ENCODE measurements at places on chromosomes 7 and 10.

DNA sequence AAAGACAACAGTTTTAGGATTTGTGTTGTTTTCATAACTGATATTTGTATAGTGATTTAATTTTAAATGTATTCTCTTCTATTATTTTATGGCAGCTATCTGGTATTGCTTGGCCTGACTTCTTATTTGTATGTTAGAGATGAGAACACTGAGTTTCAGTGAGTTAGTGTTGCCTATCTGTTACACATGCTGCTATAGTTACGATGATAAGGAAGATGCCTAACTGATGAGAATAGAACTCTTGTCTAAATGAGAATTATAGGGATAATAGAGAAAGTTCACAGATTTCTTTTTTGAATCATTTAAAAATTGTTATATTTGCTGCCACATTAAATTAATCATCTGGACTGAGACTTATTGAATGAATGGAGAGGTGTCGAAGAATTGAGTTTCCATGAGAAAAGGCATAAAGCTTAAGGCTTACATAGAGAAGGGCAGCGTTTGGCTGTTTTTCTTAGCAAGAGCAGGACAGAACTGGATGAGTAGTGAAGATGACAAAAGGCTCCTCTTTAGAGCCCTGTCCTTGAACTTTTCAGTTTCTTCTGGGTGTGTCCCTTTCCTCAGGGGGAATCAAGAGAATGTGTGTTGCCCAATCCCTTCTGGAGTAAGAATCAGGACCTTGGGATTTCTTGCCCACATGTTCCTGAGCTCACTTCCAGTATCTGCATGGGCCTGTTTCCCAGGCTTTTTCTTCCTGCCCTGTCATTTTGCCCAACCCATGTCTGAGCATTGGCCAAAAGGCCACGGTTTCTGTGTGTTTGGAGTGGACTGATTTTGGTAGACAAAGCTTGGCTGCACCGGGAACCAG, 195.6 kb upstream of the CSTF2T start:
- DNase-seq, result no peak

DNA sequence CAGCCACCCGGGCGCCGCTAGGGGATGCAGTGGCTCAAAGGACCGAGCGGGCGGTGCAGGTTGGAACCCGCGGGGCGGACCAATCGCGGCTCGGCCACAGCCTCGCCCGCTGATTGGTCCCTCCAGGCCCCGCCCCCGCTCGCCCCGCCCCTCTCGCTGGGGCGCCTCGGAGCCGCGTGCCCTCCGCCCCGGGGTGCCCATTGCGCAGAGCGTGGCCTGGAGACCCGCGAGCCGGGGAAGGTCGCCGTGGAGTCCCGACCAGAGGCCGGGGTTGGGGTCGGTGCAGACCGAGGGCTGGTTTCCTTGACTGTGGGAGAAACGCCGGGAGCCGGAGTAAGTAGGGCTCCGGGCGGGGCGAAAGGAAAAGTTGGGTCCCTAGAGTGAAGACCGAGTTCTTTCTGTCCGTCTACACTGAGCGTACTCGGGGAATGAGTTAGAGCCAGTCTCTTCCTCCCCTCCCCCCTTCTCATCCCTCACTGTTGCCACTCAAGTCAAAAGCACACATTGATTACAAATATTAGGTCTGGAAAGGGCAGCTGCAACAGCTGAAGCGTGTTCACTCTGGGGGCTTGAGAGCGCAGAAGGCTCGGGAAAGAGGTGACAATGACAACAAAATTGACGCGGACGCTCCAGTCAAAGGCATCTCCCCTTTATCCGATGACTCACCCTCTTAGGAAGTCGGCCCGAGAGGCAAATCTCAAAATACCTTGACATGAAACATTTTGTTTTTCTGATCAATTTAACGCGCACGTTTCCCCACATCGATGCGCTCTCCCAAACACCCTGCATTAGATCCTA, 843 bp upstream of the GATA3 start:
- peak; percentile 0 for DNase-seq

GRCh38 chr7:10934292-10934691, 39.4 kb upstream of the PHF14 start:
- no peak for DNase-seq

DNA sequence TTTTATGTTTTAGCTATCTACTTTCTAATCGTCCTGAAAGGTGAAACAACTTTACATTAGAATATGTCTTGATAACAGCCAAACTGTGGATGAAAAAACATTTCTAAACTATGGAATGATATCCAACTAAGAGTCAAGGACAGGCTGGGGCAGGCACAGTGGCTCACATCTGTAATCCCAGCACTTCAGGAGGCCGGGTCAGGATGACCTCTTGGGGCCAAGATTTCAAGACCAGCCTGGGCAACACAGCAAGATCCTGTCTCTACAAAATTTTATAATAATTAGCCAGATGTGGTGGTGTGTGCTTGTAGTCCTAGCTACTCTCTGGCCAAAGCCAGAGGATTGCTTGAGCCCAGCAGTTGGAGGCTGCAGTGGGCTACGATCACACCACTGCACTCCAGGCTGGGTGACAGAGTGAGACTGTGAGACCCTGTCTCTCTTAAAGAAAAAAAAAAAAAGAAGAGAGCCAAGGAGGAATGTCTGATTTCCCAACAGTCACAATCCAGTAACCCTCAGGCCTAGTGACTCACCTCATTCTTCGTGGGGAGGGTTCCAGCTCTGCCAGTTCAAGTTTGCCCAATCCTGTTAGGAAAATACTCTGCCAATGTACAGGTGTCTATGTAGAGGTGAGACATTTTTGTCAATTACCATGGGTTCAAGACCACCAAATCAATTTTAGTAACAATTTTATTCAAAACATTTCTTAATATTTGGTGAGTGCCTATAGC, 14.6 kb upstream of the FZD1 start:
- no peak for DNase-seq

GRCh38 chr10:60385399-60385738, 4.3 kb downstream of the ANK3 start:
- no peak for DNase-seq

GRCh38 chr10:96826438-96826837, 5.7 kb upstream of the LCOR start:
- DNase-seq, result no peak
